A673 (cell line): ENCODE measurements at places on chromosomes 3 and 15. TPM values are rescaled to one million over a fixed set of nuclear protein-coding genes. Genes with fewer than 3 reads are reported as not detected.

The EPHB1 gene
- total RNA-seq: 0.11 and 0.61 TPM in 2 replicates

The SPATA12 gene
- total RNA-seq: not detected in 2 replicates

The GP9 gene
- not detected in 2 replicates for total RNA-seq

The ST8SIA2 gene
- 0.42 and 0.43 TPM in 2 replicates for total RNA-seq

The FBXW12 gene
- total RNA-seq: 0.55 and 0.60 TPM in 2 replicates

DNA sequence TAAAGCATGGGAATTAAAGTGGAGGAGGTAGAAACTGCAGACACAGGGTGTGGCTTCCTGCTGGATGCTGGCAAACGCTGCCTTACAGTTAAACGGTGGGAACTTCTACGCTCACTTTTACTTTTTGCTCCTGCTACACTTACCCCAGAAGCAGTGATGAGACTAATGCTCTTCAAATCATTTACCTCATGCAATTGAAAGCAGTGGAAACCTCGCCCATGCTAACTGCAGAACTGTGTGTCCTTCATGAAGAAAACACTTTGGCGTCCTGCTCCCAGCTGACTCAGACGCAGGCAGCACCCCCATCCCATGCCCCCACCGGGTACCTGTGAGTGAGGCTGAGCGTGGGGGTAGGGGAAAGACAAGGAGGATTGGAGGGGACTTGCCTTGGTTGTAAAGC is 31.8 kb downstream of the UPK1B start:
- no peak for DNase-seq

GRCh38 chr3:162760789-162761188 is 1264.2 kb downstream of the OTOL1 start:
- DNase-seq: no peak

GRCh38 chr15:68609629-68610028 is 30.8 kb downstream of the CORO2B start:
- DNase-seq: no peak
